ENCODE measurements at places on chromosomes 4 and X. TPM values are rescaled to one million over a fixed set of nuclear protein-coding genes. Genes with fewer than 3 reads are reported as not detected.

Gene GPM6B
- total RNA-seq = 232 TPM

Gene UBL4A
- total RNA-seq = 28.9 TPM

DNA sequence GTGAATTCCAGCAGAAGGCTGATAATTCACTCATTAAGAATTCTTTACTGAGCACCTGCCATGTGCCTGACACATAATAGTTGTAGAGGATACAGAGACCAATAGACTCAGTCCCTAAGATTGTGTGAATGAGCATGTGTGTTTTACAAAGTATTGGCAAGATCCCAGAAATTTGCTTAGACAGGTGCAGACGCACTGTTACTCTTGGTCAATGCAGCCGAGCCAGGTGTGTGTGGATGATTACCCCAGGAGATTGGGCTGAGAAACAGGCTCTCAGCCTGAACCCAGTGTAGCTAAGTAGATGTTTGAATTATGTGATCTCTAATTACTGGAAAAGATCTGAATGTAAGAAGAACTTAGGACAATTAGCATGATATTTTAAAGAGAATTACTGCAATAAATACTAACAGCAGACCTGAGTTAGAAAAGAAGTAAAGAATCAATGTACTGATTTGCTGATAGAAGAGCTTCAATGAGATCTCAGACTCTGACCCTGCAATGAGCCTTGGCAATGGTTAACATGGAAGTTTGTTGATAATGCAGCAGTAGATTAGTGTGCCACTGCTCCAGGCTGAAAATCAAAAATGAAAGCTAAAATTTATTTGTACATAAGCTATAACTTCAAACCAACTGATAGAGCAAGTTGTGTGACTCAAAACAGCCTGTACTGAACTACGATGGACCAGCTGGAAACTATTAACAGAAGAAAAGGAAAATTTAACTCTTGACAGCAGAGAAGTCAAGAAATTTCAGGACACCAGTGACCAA, 32.2 kb upstream of the NDST4 start:
- ATAC-seq = no peak

Gene SMARCA1
- 30.2 TPM for total RNA-seq

Gene CC2D2A
- 11.0 TPM for total RNA-seq

Gene NDNF
- 0.22 TPM for total RNA-seq

- ATAC-seq = peak; percentile 31
Observed at GRCh38 chr4:89997171-89997704, 102.6 kb downstream of the MMRN1 start.

DNA sequence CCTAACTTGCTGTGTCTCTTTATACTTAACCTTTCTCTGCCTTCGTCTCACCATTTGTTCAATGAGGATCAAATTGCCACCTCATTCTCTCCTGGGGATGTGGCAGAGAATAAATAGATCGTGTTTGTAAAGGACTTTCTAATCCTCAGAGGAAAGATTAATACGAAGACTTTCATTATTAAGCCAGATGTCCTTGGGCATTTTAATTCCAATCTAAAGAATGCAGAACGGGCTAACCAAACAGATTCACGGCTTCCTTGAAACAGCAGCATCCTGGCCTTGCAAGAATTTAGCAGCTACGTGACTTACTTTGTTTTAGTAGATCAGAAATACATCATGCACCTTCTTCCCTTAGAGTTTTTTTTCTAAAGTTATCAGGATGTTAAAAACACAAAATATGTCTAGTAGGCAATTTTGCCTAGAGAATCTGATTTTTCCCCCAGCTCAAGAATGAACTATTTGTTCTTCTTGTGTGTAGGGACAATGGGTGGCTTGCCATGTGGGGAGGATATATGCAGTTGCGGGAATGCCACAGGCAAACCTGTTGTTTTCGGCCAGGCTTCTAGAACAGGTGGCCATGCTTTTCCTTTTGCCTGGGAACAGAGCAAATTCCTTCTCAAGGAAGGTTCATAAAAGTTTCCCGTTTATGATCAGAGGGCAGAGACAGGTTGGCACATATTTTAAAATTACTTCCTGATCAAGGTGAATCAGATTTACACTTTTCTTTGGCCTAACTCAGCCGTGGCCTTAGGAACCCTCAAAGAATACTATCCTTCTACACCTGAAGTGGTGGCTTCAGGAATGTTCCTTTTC, 3.0 kb downstream of the MID1 start:
- no peak for ATAC-seq

- ATAC-seq = no peak
Observed at GRCh38 chr4:173878701-173879100, 348.7 kb upstream of the HAND2 start.

Gene GABRE
- 0.36 TPM for total RNA-seq

Gene SSX4B
- not detected for total RNA-seq

- no peak for ATAC-seq
Observed at GRCh38 chr4:34182306-34182705, 2062.0 kb downstream of the ARAP2 start.

DNA sequence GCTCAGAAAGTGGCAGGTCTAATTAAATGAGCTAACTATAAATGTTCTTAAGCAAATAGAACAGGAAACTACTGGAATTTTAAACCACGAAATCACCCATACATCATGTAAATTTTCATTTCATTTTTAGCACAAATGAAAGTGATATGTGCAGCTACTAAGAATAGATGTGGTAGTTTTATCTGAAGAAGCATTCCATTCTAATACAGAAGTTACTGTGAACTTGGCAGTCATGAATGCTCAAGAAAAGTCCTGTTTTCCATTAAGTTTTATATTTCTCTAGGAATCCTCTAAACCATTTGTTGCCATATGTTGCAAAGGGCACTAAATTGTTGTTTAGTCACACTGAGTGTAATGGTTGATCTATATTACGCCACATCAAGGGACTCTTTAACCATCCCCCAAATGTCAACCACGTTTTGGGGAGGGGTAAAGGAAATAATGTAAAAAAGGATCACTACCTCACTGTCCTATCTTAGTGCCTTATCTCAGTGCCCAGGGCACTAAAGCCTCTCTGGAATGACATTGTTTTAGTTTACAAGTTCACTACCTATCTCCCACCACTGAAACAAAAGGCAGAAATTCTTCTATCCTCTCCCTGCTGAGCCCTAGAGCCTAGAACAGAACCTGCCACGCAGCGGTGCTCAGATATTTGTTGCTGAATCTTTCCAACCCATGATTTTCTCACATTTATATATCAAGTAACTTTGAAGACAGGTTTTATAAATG, 118.0 kb downstream of the SHISA3 start:
- ATAC-seq = no peak

DNA sequence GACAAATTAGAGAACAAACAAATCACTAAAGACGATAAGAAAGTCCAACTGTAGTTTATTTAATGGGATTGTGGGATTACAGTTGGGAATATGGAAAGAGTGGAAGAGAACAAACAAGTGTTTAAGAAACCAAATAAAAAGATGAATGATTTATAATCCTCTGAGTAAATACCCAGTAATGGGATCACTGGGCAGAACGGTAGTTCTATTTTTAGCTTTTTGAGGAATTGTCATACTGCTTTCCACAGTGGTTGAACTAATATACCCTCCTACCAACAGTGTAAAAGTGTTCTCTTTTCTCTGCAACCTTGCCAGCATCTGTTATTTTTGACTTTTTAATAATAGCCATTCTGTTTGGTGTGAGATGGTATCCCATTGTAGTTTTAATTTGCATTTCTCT, 15.0 kb downstream of the C4orf51 start:
- no peak for ATAC-seq

GRCh38 chr4:141352909-141353525, 132.3 kb downstream of the ZNF330 start:
- no peak for ATAC-seq

DNA sequence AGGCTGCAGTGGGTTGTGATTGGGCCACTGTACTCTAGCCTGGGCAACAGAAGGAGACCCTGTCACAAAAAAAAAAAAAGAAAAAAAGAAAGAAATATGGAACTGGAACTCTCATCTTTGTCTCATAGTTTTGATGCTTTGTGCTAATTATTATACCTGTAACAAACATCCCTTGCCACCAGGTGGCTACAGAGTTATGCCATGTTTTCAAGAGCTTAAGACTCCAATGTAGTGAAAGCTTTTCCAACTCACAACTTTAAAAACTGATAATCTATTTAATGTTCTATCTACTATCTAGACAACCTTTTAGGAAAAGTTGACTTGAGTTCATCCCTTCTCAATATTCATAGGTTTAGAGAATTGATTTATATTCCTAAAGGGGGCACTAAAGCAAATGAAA, 42.4 kb downstream of the HTR2C start:
- no peak for ATAC-seq

DNA sequence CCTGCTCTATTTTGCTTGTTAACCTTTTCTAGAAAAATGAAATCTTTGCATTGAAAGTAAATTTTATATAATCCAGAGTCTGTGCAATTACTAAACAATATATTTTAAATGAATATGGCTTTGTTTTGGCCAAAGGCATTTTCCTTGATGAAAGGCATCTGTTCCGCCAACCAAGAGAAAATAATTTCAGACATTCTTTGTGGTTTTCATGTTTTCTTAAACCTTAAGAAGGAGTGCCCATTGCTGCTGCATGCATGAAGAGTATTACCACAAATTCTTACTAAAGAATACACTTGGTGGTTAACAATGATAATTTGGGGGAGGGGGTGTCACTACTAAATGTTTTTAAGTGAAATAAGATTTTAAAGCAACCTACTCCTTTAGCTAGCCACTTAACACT, 2.7 kb upstream of the PDGFC start:
- ATAC-seq = no peak

GRCh38 chr4:108223313-108223712, 54.6 kb upstream of the LEF1 start:
- no peak for ATAC-seq

DNA sequence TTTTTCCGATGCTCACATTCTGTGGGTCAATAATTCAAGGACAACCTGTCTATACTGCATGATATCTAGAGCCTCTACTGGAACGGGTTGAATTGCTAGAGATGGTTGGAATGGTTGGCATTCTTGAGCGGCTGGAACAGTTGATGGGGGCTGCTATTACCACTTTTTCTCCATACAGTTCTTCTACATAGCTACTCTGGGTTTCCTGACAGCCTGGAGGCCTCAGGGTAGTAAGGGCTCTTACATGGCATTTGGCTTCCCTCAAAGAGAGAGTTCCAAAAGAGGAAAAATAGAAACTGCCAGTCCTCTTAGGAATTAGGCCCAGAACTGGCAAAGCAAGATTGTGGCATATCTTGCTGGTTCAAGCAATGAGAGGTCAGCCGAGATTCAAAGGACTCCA, 53.1 kb downstream of the NAA11 start:
- no peak for ATAC-seq

Gene ERAS
- total RNA-seq = 0.46 TPM

DNA sequence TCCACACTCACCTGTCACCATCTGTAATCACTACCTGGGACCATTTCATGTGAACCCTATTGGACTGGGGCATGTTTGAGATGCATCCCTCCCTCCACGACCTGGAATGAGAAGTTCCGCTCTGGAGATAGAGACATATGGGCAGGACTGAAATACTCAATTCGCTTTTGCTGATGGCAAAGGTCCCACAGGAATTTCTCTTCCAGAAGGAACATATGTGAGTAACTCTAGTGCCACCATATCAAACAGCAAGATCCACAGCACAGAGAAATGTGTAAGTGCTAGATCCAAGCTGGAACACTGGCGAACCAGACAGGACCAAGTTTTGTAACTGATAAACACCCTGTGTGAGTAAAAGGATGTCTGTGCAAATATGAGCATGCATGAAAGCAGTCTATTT, 43.9 kb downstream of the SEL1L3 start:
- ATAC-seq = no peak

Gene MAGEA2B
- 1.5 TPM for total RNA-seq

GRCh38 chr4:142378179-142378578, 467.9 kb downstream of the INPP4B start:
- no peak for ATAC-seq

DNA sequence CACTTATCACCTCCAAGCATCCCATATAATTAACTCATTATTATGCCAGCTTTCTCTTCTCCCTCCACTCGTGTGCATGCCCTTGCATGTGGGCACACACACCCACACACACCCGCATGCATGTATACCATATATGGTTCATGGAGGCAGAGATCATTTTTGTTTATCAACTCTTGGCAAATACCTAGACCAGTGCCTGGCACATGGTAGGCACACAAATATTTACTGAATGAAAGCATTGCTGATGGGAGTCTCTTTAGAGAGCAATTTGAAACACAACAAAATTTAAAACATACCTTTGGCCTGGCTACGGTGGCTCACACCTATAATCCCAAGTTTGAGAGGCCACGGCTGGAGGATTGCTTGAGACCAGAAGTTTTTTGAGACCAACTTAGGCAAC, 51.1 kb upstream of the SLC10A4 start:
- ATAC-seq = no peak

Gene PRPS1
- total RNA-seq = 58.3 TPM

DNA sequence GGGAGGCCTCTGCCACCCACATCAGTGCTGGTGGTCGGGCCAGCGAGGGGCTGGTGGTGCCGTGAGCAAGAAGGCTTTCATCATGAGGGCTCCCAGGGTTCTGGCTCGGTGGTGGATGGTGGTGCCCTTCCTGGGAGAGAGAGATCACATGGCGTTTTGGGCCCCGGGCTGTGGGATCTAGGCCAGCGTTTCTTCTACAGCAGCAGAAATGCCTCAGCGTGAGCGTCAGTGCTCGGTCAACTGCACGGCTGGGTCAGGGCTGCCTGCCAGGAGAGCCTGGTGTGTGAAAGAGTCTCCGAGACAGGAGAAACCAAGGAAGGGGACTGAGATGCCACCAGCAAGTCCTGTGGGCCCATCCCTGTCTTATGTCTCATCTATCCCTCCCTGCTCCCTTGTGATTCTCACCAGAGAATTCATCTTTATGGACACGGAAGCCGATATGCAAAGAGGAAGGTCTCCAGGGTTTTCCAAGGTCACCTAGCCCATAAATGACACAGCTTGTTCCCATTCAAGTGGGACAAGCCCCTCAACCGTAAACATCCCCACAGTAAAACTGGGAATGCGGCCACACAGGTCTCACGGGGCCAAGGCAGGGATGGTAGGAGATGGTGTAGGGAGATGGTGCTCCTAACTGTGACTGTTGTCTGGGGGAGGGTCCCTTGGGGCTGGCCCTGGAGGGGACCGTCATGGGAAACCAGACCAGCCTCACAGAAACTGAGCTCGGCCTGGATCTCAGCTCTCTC, 99.2 kb downstream of the SORCS2 start:
- no peak for ATAC-seq

GRCh38 chr4:8173492-8174242, 15.1 kb upstream of the ABLIM2 start:
- ATAC-seq = no peak

DNA sequence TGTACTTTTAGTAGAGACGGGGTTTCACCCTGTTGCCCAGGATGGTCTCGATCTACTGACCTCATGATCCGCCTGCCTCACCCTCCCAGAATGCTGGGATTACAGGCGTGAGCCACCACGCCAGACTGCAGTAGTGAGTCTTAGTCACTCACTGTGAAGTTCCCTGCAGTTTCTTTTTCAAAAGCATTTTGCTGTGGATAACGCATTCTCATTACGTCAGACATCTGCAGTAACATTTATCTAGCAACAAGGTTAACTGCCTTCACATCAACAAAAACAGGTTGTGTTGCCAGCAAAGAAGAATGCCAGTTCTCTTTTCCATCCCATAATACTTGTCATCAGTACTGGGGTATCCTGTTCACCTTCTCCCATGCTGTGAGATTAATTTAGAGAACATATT, 164.6 kb downstream of the DHRSX start:
- ATAC-seq = no peak

Measured in motor neuron (in vitro differentiated cells).